ENCODE measurements at places on chromosomes 2 and 18.
A peak's percentile ranks its signal among the peaks of the same experiment; 100 is the strongest.

- DNase-seq: peak; percentile 46
Measured at GRCh38 chr2:231926761-231927565, 767 bp upstream of the NPPC start.

GRCh38 chr18:39205565-39206195 is 1640.1 kb upstream of the CELF4 start:
- DNase-seq: no peak

GRCh38 chr2:193973781-193974180 is 1683.2 kb upstream of the SLC39A10 start:
- DNase-seq: no peak

- DNase-seq: no peak
Measured at GRCh38 chr2:10584242-10584753, 105.5 kb downstream of the NOL10 start.

- DNase-seq: no peak
Measured at GRCh38 chr18:42340423-42341009, 385.5 kb downstream of the PIK3C3 start.

- no peak for DNase-seq
Measured at GRCh38 chr18:9025091-9025838, 77.2 kb upstream of the NDUFV2 start.

- no peak for DNase-seq
Measured at GRCh38 chr18:28088477-28088876, 88.5 kb downstream of the CDH2 start.

DNA sequence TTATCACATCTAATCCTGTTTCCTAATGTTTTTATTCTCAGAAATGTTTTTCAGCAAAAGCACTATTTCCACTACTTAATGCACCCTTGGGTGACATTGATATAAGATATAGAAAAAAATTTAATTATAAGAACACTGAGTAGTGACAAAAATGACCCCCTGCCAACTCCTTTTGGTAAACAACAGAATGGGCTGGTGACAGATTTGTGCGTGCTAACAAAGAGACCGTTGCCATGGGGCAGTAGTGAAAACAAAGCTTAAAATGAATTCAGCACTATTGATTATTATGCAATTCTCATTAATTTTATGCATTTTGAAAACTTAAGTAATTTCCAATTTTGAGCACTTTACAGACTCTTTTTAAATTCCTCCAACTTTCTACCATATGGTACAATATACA is 33.1 kb downstream of the RDH14 start:
- DNase-seq: no peak

DNA sequence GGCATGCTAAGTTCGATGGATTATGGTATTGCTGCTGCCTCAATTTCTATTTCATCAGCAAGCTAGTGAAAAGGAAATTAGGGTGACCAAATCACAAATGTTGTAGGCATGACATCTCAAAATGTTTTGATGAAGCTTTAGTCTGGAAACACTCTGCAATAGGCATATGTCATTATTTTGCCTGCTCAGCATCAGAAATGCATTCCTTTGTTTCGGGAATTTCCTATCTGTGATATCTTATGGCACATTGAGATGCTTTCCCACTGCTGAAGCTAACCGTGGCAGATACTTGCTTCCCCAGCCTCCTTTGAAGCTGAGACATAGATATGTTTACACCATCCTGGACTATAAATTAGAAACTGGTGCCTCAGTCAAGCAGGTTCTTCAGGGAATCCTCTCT is 119.7 kb downstream of the CDC42EP3 start:
- no peak for DNase-seq

DNA sequence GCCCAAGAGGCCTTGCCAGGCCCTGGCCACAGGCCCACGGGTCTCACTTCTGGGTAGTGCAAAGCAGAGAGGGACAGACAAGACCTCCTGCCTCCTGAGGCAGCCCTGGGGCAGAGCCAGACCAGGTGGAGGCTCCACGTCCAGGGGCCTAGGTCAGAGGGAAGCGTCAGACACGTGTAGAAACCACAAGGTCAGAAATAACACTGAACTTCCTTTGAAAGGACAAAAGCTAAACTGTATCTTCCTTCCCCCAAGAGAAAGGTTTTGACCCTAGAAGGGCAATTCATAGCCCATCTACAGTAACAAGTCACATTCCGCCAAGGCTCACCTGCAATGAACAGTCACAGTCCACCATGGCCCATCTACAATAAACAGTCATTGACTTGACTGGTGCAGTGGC is 17.9 kb downstream of the SDC1 start:
- no peak for DNase-seq

GRCh38 chr18:57121542-57122112 is 25.3 kb upstream of the BOD1L2 start:
- no peak for DNase-seq

- DNase-seq: no peak
Measured at GRCh38 chr2:133264989-133265401, 303.3 kb downstream of the NCKAP5 start.

DNA sequence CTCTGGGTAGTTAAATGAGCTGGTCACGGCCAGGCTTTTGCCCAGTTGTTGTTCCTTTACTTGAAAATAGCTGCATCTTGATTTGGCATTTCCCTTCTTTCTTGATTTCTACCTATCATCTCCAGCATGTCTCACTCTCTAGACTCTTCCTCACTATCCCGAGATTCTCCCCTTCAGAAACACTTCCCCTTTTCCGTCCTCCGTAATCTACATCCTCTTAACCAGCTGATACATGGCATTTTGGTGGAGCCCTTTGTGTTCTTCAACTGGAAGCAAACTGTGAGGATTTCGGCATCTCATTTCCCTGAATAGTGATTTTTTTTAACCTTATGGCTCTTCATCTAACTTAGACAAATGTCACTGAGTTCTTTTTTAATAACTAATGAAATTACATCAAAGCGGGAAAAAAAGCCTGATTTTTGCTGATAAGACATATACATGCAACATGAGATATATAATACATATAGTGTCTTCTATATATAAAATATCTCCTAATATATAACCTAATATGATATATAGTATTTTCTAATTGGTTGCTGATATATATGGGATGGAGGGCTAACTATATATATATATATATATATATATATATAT is 220.2 kb upstream of the RASGRP3 start:
- no peak for DNase-seq

DNA sequence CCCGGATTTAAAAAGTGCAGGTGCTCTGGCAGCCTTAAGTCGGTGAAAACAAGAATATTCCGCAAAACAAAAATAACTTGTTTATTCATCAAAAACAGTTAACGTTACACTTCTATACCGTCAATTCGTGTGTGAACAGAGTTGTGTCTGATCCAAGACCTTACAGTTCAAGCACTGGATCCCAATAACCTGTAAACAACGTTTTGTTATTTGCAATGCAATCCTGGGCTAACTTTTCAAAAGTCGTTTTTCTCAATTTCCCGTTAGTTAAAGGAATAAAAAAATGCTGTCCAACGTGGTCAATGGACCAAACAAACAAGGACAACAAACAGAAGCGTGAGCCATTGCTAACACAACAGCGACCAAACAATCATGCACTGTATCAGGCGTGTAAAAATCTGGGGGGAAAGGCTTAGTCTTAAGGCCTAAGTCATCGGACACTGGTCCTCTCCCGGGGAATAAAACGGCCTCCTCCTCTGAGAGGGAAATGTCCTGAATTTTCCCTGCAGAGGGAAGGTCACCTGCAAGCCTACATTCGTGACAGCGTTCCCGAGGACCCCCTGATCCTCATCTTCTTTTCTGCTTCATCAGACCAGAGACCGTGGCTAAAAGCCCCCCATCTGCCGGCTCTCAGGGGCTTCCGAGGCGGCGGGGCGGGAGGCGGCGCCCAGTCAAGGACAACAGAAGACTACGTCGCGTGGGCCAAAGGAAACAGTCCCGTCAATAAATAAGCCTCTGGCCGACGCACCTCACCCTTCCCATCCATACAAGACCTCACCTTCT is 490 bp downstream of the NDUFS1 start:
- DNase-seq: no peak

DNA sequence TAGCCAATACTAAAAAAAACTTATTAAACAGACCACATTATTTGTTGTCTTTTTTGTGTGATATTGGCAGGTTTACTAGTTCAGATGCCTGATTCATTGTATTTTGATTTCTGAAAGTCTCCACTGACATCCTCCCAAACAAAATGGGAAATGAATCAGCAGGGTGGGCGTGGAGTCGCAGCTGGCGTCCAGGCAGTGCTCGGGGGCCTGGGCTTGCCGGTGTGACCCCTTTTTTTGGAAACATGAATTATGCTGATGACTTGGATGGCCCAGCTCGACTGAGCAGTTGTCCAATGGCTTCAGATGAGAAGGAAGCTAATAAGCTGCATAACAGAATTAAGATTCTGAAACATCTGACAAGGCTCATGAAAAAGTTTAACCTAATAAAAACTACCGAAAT is 1.7 kb upstream of the KCNG2 start:
- no peak for DNase-seq

DNA sequence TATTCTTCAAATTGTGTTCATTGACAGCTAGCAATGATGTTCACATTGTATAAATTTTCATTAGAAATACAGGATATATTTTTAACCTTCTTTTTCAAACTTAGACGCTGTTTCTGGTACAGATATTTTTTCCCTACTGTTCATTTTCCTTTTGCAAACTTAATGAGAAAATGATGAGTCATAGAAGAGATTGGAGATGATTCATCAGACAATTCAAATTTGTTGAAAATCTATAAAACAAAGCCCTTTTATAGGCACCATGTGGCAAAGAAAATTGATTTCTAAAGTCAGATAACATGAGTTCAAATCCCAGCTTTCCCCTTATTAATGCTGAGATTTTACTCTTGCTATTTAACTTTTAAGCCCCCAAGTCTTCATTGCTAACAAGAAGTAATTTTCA is 728.8 kb upstream of the DDX18 start:
- no peak for DNase-seq

- no peak for DNase-seq
Measured at GRCh38 chr2:5978131-5978751, 286.1 kb downstream of the SOX11 start.

- no peak for DNase-seq
Measured at GRCh38 chr2:109247812-109248211, 118.8 kb downstream of the SH3RF3 start.

DNA sequence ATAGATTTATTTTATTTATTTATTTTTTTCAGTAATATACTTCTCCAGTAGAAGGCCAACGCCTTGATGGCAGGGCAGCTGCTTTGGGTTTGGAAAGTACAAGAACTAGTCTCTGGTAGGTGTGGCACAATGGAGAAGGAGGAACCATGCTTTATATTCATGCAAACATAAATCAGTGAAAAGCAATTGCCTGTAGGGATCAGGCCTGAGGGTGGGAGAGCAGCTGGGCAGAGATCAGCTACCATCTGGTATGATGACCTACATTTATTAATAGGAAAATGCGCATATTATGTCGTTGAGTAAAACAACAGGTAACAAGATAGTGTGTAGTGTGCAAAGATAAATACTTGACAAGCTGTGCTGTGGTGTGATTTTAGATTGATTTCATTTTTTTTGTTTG is 120.4 kb upstream of the TLK1 start:
- DNase-seq: no peak

- no peak for DNase-seq
Measured at GRCh38 chr18:75249175-75249518, 38.5 kb downstream of the TSHZ1 start.

GRCh38 chr2:168700615-168701245 is 101.7 kb upstream of the NOSTRIN start:
- DNase-seq: no peak

- peak; percentile 20 for DNase-seq
Measured at GRCh38 chr2:41698678-41699422, 349.0 kb upstream of the PKDCC start.

DNA sequence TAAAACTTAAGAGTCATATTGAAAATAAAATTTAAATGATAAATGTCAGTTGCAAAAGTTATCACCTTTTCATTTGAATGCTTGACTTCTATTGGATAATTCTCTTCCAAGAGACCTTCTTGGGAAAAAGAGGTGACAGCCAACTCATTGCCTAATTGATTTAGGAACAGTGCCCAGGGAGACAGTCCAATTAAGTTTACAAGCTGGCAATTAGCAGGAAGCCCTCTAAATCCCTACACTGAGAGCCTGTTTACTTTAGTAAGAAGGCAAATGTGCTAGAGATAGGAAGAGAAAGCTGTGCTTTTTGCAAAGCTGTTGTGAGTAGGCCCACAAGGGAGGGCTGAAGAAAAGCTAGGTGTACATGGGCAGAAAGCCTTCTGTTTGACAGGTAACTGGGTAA is 189.1 kb downstream of the WDPCP start:
- no peak for DNase-seq

DNA sequence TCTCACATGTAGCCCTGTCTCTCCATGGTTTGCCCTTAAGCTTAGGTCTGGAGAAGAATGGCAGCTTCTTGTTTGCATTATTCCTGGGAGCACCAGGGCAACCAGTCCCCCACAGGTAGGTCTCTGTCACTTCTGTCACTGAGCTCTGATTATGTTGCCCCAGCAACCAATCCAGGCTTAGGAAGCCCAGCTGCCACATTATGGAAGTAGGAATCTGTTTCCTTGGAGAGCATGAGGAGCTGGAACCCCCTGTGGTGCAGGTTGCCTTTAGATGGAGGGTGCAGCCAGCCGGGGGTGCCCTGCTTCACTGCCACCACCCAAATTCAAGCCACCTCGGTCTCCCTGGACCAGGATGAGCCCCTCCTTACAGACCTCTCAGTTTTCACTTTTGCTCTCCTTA is 4.8 kb downstream of the RESP18 start:
- DNase-seq: no peak

DNA sequence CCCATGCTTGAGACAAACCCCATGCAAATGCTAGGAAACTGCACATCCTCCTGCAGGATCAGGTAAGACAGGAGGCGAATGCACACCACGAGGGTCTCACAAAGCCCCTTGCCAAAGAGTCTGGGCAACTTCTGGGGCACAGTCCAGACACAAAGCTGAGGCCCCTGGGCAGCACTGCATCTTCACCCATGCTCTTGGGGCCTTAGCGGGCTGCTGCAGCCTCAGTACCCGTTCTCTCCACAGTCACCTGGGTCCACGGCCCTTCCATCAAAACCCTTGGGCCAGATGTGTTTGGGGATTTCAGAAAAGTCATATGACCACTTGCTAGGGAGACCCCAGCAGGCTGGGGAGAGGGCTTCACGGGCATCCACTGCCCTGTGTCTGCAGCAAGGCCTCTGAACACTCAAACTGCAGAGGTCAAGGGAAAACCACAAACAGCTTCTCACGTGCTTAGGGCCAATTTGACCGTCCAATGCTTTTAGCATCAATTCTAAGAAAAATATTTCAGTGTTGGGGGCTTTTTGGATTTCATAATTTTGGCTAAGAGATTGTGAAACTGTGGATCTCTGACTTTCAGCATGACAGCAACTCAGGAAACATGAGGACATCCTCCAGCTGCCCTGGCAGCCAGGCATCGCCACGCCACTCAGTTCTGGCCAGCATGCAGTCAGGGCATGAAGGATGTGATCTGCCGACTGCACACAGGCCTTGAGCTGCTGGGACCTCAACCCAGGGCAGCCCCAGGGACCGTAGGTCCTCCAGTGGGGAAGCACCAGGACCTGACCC is 20.0 kb downstream of the PASK start:
- no peak for DNase-seq

GRCh38 chr18:58093311-58093803 is 49.3 kb downstream of the NEDD4L start:
- no peak for DNase-seq

- DNase-seq: peak; percentile 69
Measured at GRCh38 chr2:73984922-73985307, 205 bp downstream of the TET3 start.

GRCh38 chr2:135252805-135253458 is 200.8 kb downstream of the RAB3GAP1 start:
- no peak for DNase-seq
